ENCODE measurements at places on chromosomes 1 and 21.

DNA sequence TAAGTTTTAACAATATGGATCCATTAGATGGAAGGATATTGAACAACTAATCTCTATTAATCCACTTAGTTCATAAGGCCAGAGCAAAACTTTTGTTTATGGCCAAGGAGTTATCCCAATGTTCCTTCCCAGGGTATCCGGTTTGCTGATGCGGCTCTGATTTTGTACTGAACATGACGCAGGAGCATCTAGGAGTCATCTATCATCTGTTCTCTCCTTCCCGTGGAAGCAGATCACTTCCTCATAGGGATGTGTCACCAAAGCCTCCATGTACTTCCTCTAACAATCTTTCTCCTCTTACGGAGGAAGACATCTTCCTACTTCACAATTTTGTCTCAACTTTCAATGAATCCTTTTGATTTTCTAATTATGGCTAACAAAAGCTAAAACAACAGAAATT is 206.6 kb downstream of the APP start:
- no peak overlapping the region for H3K4me3 ChIP-seq
- DNase-seq = no peak
- H3K4me1 ChIP-seq = peaks cover 11% of the 10 kb centered on the region
- no peaks in the 10 kb centered on the region for H3K27me3 ChIP-seq
- peak overlapping the region; percentile 42 for H3K27ac ChIP-seq

- H3K27ac ChIP-seq = peak overlapping the region; percentile 39
- no peak overlapping the region for H3K4me3 ChIP-seq
- no peaks in the 10 kb centered on the region for H3K36me3 ChIP-seq
- H3K27me3 ChIP-seq = no peaks in the 10 kb centered on the region
These were observed 4.3 kb downstream of the RBM34 start for GRCh38 chr1:235156740-235157139.

- no peaks in the 10 kb centered on the region for H3K36me3 ChIP-seq
- peaks cover 3% of the 10 kb centered on the region for H3K4me1 ChIP-seq
- H3K4me3 ChIP-seq = no peak overlapping the region
- peak; percentile 63 for DNase-seq
- H3K27me3 ChIP-seq = no peaks in the 10 kb centered on the region
These were observed 948 bp downstream of the SEMA4A start for GRCh38 chr1:156154317-156154749.

GRCh38 chr1:116540088-116540487 is 30.7 kb downstream of the CD58 start:
- H3K4me3 ChIP-seq = no peak overlapping the region
- no peaks in the 10 kb centered on the region for H3K4me1 ChIP-seq
- H3K27ac ChIP-seq = no peak overlapping the region
- no peak for DNase-seq

GRCh38 chr1:28338897-28339296 is 10.1 kb downstream of the MED18 start:
- H3K27me3 ChIP-seq = no peaks in the 10 kb centered on the region
- no peak for DNase-seq
- no peak overlapping the region for H3K4me3 ChIP-seq
- peaks cover 14% of the 10 kb centered on the region for H3K36me3 ChIP-seq
- no peaks in the 10 kb centered on the region for H3K4me1 ChIP-seq

GRCh38 chr1:212853658-212854057 is 4.4 kb upstream of the FLVCR1 start:
- DNase-seq = peak; percentile 71
- peaks cover 12% of the 10 kb centered on the region for H3K4me1 ChIP-seq
- no peaks in the 10 kb centered on the region for H3K36me3 ChIP-seq
- no peaks in the 10 kb centered on the region for H3K27me3 ChIP-seq
- no peak overlapping the region for H3K27ac ChIP-seq
- H3K4me3 ChIP-seq = no peak overlapping the region

GRCh38 chr1:204463125-204464060 is 31.2 kb downstream of the PIK3C2B start:
- no peaks in the 10 kb centered on the region for H3K27me3 ChIP-seq
- H3K4me1 ChIP-seq = peaks cover 6% of the 10 kb centered on the region
- H3K36me3 ChIP-seq = peaks cover 22% of the 10 kb centered on the region
- H3K4me3 ChIP-seq = no peak overlapping the region
- no peak overlapping the region for H3K27ac ChIP-seq

DNA sequence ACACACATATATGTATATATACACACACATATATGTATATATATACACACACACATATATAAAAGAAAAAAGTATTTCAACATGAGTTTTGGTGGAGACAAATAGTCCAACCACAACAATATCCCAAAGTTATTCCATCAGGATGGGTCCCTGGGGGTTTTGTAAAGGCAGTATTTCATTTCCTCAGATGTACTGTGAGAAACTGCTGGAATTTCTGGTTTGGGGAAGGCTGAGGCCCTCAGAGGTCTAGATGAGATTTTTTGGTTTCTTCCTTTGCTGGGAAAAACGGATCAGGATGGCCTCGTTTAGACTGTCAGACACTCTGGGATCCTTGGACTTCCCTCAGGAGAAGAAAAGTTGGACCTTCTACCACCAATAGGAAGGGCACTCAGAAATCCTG is 36.5 kb upstream of the TENT5B start:
- H3K27me3 ChIP-seq = no peaks in the 10 kb centered on the region
- H3K27ac ChIP-seq = no peak overlapping the region
- no peaks in the 10 kb centered on the region for H3K36me3 ChIP-seq
- H3K4me3 ChIP-seq = no peak overlapping the region
- DNase-seq = no peak

DNA sequence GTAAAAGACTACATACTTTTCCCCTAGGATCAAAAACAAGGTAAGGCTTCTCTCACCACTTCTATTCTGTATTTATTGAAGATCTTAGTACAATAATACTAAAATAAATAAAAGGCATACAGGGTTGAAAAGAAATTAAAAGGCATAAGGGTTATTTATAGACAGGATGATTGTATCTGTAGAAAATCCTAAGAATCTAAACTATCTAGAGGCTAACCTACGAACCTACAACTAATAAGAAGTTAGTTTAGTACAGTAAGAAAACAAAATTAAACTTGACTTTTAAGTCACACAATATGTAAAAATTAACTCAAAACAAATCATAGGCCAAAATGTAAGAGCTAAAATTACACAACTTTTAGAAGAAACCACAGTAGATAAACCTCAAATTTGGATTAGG is 50.4 kb upstream of the ADAM30 start:
- no peak overlapping the region for H3K27ac ChIP-seq
- H3K4me3 ChIP-seq = no peak overlapping the region
- H3K27me3 ChIP-seq = no peaks in the 10 kb centered on the region
- H3K36me3 ChIP-seq = peaks cover 3% of the 10 kb centered on the region

DNA sequence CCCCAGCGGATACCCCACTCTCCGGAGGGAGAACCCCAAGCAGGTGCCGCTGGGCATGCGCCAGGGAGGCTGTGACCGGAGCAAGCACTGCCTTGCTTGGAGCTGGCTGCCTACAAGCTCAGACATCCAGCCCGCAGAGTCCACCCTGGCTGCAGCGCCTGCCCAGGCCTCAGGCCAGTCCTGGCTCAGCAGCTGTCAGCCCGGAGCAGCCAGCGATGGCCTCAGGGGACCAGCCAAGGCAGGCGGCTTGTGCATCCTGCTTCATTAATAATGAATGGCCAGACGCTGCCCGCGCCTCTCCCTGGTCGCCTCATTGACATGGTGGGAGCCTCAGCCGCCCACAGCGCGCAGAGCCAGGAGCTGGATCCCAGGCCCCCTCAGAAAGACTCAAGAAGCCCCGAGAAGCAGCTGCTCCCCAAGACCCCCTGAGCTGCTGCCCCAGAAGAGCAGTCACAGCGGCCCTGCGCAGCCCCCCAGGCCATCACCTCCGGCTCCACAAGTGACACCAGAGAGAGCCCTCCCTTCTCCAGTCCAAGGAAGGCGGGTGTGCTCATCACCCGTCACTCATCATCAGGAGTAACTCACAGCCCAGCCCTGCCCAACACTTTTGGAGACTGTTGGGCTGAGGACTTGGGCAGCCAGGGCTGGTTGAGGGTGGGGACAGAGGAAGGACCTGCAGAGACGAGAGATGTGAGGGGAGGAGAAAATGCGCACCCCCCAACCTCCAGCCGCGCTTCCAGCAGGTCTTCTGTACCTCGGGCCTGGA is 19.6 kb downstream of the KCNAB2 start:
- H3K27me3 ChIP-seq = no peaks in the 10 kb centered on the region
- no peak overlapping the region for H3K4me3 ChIP-seq
- no peaks in the 10 kb centered on the region for H3K4me1 ChIP-seq
- no peaks in the 10 kb centered on the region for H3K36me3 ChIP-seq

- H3K27me3 ChIP-seq = no peaks in the 10 kb centered on the region
- no peak overlapping the region for H3K27ac ChIP-seq
- no peak overlapping the region for H3K4me3 ChIP-seq
- H3K4me1 ChIP-seq = no peaks in the 10 kb centered on the region
- no peaks in the 10 kb centered on the region for H3K36me3 ChIP-seq
- DNase-seq = no peak
These were observed 296.2 kb downstream of the LRRIQ3 start for GRCh38 chr1:73901738-73902137.

DNA sequence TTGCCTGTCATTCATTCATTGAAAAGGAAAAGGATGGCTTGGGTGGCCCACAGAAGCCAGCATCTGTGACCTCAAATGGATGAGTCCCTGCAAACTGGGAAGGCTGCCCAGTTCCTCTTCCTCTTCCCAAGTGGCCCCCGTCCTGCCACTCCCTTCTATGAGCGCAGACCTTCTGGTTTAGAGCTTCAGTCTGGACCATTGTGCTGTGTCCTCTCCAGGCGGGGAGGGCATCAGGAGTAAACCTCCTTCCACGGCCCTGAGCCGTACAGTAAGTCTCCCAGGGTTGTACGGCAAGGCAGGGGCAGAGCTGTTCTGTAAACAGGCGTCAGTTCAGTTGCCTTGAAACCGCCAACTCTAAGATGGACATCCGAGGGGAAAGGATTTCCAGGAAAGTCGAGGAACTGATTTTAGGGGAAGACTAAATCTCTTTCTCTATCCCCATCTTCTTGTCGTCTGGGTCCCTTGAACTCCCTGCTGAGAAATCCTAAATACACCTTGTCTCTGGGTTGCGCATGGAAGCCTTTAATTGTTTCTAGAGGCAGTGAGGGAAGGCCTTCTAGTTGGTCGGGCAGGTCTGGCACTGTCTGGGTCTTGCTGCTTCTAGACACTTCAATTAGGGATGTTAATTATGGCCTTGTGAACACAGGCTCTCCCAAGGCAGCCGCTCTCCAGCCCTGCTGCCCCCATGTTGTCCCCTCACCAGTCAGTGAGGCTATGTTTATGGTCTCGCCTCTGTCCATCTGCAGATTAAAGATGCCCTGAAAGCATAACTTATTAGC is 22.1 kb downstream of the SOX13 start:
- H3K27ac ChIP-seq = no peak overlapping the region
- DNase-seq = peak; percentile 30
- no peaks in the 10 kb centered on the region for H3K27me3 ChIP-seq

DNA sequence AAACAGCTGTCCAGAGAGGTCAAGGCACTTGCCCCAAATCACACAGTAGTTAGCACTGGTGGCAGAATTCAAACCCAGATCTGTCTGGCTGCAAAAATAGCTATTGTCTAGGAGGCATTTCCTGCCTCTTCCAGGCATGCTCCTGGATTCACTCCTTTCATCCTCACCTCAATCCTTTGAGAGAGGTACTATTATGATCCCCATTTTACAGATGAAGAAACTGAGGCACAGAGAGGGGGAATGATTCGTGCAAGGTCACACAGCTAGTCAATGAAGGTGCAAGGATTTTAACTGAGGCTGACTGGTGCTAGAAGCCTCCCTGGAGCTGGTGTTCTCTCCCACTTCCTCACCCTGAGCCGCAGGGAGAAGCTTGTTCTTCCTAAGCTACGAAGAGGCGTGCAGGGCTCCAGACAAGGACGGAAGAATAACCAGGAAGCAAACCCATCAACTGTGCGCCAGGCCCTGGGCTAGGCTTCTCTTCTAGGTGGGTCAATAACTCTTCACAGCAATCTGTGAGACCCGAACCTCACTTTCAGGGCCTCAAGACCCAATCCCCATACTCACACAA is 631 bp upstream of the LAPTM5 start:
- no peaks in the 10 kb centered on the region for H3K36me3 ChIP-seq
- peaks cover 16% of the 10 kb centered on the region for H3K4me1 ChIP-seq
- H3K27ac ChIP-seq = peak overlapping the region; percentile 84
- H3K4me3 ChIP-seq = no peak overlapping the region

DNA sequence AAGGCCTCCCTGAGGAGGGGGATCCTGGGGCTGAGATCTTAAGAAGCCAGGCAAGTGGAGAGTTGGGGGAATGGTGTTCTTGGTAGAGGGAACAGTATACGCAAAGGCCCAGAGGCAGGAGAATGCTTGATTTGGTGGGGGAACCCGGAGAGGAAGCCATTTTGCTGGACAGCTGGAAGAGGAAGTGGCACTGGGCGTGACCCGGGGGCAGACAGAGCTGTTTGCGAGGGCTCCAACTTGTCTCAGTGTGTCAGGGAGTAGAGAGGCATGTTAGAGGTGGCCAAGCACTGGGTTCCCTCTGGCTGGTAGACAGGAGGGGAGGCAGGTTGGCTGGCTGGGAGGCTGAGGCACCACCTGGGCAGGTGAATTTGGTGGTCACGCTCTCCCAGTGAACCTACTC is 96.3 kb upstream of the ACTL8 start:
- H3K27ac ChIP-seq = no peak overlapping the region
- peaks cover 15% of the 10 kb centered on the region for H3K36me3 ChIP-seq
- peak; percentile 14 for DNase-seq

- peaks cover 60% of the 10 kb centered on the region for H3K27me3 ChIP-seq
- no peak for DNase-seq
- no peak overlapping the region for H3K4me3 ChIP-seq
- no peak overlapping the region for H3K27ac ChIP-seq
- no peaks in the 10 kb centered on the region for H3K36me3 ChIP-seq
- H3K4me1 ChIP-seq = no peaks in the 10 kb centered on the region
These were observed 24.7 kb upstream of the FCGR2A start for GRCh38 chr1:161480381-161481035.

DNA sequence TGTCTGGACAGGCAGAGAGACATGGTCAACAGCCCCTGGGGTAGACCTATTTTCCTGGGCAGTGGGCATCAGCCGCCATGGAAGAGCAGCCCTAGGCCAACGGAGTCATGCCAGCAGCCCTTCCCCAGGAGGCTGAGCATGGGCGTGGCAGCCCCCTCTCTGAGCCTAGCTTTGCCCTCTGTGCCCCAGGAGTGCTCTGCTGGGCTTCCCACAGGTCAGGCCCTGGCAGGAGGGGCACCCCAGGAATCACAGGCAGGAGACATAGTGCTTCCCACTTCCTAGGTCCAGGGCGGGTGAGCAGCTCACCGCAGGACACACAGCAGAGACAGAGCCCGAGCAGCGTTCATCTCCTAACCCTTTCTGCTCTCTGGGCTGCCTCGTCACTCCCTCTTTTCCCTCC is 132.8 kb downstream of the GLIS1 start:
- H3K27ac ChIP-seq = no peak overlapping the region
- no peaks in the 10 kb centered on the region for H3K27me3 ChIP-seq
- no peaks in the 10 kb centered on the region for H3K36me3 ChIP-seq

DNA sequence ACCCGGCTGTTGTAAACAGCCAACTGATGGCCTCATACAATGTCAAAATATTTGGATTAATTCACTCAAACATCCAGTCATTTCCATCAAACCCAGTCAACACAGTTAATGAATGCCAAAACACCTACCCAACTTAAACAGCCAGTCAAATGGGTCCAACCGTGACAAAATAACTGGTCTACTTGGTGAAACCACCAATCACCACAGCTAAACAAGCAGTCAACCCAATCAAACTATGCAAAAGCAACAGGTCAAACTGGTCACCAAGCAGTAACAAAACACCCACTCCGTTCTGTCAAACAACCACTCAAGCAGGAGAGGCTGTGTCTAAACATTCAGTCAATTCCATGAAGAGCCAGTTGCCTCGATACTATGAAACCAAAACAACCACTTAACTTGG is 119.2 kb downstream of the FOXD2 start:
- DNase-seq = no peak
- H3K27me3 ChIP-seq = peaks cover 7% of the 10 kb centered on the region
- H3K4me3 ChIP-seq = no peak overlapping the region
- no peaks in the 10 kb centered on the region for H3K36me3 ChIP-seq
- H3K27ac ChIP-seq = no peak overlapping the region
